ENCODE measurements at places on chromosomes 4 and X. TPM values are rescaled to one million over a fixed set of nuclear protein-coding genes. Genes with fewer than 3 reads are reported as not detected.

Gene TRIML1
- not detected for total RNA-seq

Gene ANKRD50
- 0.15 TPM for total RNA-seq

Gene XAGE1A
- not detected for total RNA-seq

Gene CXorf49
- not detected for total RNA-seq

GRCh38 chrX:39931529-39932282 is 166.1 kb downstream of the BCOR start:
- no peak overlapping the region for H3K4me3 ChIP-seq
- no peaks in the 10 kb centered on the region for H3K27me3 ChIP-seq
- no peaks in the 10 kb centered on the region for H3K36me3 ChIP-seq
- DNase-seq = no peak
- no peak overlapping the region for H3K27ac ChIP-seq

Gene PRKG2
- 0.63 TPM for total RNA-seq

GRCh38 chrX:75229774-75230173 is 44.1 kb upstream of the UPRT start:
- peaks cover 3% of the 10 kb centered on the region for H3K27me3 ChIP-seq
- peaks cover 18% of the 10 kb centered on the region for H3K4me1 ChIP-seq
- DNase-seq = peak; percentile 49
- H3K4me3 ChIP-seq = no peak overlapping the region

GRCh38 chrX:127317159-127317558 is 497.6 kb downstream of the PRR32 start:
- no peak overlapping the region for H3K27ac ChIP-seq
- DNase-seq = no peak
- H3K36me3 ChIP-seq = no peaks in the 10 kb centered on the region
- H3K4me3 ChIP-seq = no peak overlapping the region
- no peaks in the 10 kb centered on the region for H3K4me1 ChIP-seq
- H3K27me3 ChIP-seq = no peaks in the 10 kb centered on the region

- no peak overlapping the region for H3K27ac ChIP-seq
- H3K36me3 ChIP-seq = no peaks in the 10 kb centered on the region
- peaks cover 10% of the 10 kb centered on the region for H3K4me1 ChIP-seq
- peaks cover 8% of the 10 kb centered on the region for H3K27me3 ChIP-seq
- no peak overlapping the region for H3K4me3 ChIP-seq
Measured at GRCh38 chr4:3387943-3388361, 53.8 kb upstream of the HGFAC start.

Gene PCDH19
- not detected for total RNA-seq

Gene FAM149A
- 1.2 TPM for total RNA-seq

DNA sequence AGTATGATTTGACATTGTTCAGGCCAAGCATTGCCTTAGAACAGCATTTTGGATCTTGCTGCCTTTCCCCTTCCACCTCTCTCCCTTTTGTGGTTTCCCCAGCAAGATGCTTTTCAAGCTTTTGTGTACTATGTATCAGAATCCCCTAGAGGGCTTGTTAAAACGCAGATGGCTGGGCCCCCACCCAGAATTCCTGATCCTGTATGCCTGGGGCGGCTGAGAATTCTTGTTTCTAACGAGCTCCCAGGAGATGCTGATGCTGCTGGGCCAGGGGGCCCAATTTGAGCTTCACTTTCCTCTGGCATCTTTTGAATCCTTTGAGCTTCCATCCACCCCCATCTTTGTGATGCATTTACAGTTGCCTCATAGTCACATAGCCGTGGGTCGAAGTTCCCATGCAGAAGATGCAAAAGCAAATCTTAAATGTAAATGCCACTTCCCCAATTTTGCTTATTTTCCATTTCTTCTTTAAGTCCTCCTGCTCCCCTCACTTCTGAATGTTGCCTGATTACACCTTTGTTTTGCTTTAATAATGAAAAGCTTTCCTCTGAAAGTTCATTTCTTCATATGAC is 18.5 kb downstream of the HCCS start:
- H3K36me3 ChIP-seq = no peaks in the 10 kb centered on the region
- no peak overlapping the region for H3K27ac ChIP-seq
- no peaks in the 10 kb centered on the region for H3K27me3 ChIP-seq
- no peak overlapping the region for H3K4me3 ChIP-seq

Gene FRMD7
- not detected for total RNA-seq

- H3K4me3 ChIP-seq = no peak overlapping the region
- no peaks in the 10 kb centered on the region for H3K27me3 ChIP-seq
- H3K36me3 ChIP-seq = no peaks in the 10 kb centered on the region
- H3K4me1 ChIP-seq = no peaks in the 10 kb centered on the region
Measured at GRCh38 chrX:69085151-69085550, 80.1 kb downstream of the PJA1 start.

Gene SHROOM2
- not detected for total RNA-seq

GRCh38 chrX:48833542-48834138 is 1.8 kb downstream of the PCSK1N start:
- peaks cover 11% of the 10 kb centered on the region for H3K4me1 ChIP-seq
- DNase-seq = no peak
- H3K4me3 ChIP-seq = no peak overlapping the region
- peaks cover 54% of the 10 kb centered on the region for H3K27me3 ChIP-seq
- no peaks in the 10 kb centered on the region for H3K36me3 ChIP-seq

Gene MAGEC3
- total RNA-seq = not detected

DNA sequence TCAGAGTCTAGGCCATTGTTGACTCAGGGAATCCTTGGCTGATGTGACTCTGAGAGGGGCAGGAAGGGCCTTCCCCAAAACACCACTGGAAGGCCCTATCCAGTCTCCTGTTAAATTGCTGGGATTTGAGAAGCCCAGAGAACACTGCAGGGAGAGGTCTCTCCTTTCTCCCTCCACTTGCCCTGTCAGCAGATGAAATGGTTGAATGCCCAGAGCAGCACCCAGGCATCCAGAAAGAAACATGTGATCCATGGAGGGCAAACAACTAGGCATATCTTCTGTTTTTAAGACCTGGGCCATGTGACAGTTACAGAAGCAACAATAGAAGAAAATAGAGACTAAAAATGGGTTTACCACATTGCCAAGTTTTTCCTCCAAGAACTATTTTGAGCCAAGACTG is 291.1 kb downstream of the QDPR start:
- H3K36me3 ChIP-seq = no peaks in the 10 kb centered on the region
- no peaks in the 10 kb centered on the region for H3K4me1 ChIP-seq
- no peaks in the 10 kb centered on the region for H3K27me3 ChIP-seq
- no peak for DNase-seq
- H3K27ac ChIP-seq = no peak overlapping the region
- H3K4me3 ChIP-seq = no peak overlapping the region

Gene ZNF711
- total RNA-seq = 0.26 TPM

Gene TRAM1L1
- total RNA-seq = not detected

GRCh38 chr4:37615059-37615719 is 71.0 kb downstream of the RELL1 start:
- no peak for DNase-seq
- no peak overlapping the region for H3K27ac ChIP-seq
- H3K27me3 ChIP-seq = no peaks in the 10 kb centered on the region
- peaks cover 24% of the 10 kb centered on the region for H3K36me3 ChIP-seq
- H3K4me1 ChIP-seq = peaks cover 2% of the 10 kb centered on the region

- H3K27ac ChIP-seq = peak overlapping the region; percentile 75
- H3K27me3 ChIP-seq = no peaks in the 10 kb centered on the region
- peaks cover 23% of the 10 kb centered on the region for H3K4me1 ChIP-seq
- H3K36me3 ChIP-seq = peaks cover 38% of the 10 kb centered on the region
- DNase-seq = peak; percentile 77
- H3K4me3 ChIP-seq = no peak overlapping the region
Measured at GRCh38 chr4:102734591-102735385, 26.0 kb downstream of the MANBA start.

DNA sequence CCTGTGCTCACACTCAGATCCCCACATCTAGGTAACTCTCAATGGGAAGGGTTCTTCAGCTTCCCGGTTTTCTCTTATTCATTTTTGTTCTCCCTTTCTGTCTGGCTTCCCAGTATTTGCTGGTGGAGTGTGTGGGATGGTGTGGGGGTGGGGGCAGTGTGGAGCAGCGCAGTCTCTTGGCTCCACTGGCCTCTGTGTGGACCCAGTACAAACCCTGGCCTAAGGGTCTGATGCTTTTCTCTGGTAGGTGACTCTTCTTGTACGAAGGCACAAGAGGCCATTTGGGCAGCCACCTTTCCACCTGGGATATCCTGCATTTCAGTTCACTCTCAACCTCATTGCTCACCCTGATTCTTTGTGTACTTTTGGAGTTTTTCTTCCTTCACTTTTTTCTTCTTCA is 71.3 kb downstream of the NBDY start:
- H3K36me3 ChIP-seq = peaks cover 3% of the 10 kb centered on the region
- peaks cover 43% of the 10 kb centered on the region for H3K4me1 ChIP-seq
- DNase-seq = no peak
- H3K27ac ChIP-seq = peak overlapping the region; percentile 90
- H3K4me3 ChIP-seq = no peak overlapping the region

DNA sequence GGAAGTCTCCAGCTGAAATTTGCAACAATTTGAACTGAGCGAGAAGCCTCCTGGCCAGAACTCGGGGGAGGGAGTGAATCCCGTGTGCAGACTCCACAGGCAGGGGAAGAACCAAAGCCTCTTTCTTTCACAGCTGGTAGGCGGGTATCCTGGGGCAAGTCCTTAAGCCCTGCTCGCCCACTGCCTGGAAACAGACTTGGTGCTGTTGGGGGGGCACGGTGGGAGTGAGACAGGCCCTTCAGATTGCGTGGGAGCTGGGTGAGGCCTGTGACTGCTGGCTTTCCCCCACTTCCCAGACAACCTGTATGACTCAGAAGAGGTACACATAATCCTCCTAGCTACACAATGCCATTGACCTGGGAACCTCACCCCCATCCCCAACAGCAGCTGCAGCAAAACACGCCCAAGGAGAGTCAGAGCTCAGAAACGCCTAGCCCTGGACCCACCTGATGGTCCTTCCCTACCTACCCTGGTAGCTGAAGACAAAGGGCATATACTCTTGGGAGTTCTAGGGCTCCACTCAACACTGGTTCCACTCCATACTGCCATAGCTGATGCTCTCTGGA is 22.4 kb upstream of the RLIM start:
- no peak overlapping the region for H3K4me3 ChIP-seq
- peaks cover 2% of the 10 kb centered on the region for H3K27me3 ChIP-seq
- H3K27ac ChIP-seq = no peak overlapping the region
- H3K4me1 ChIP-seq = peaks cover 2% of the 10 kb centered on the region
- H3K36me3 ChIP-seq = no peaks in the 10 kb centered on the region

DNA sequence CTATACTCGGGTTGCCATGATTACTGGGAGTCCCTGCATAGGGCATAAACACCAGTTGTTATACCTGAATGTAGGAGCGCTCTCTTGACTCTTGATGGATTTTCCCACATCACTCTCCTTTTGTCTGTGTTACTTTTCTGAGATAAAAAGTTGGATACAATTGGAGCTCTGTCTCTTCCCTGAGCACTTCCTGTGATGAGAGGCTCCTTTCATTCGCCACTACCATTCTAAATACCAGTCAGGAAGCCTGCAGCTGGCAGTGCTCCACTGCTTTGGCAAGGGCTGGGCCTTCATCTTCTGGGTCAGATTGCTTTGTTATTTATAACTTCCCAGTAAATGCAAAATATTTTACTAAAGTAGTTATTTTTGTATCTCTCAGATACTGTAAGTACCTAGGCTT is 13.9 kb downstream of the TCEANC start:
- no peak overlapping the region for H3K4me3 ChIP-seq
- no peaks in the 10 kb centered on the region for H3K27me3 ChIP-seq
- H3K27ac ChIP-seq = no peak overlapping the region

Gene TMPRSS11B
- not detected for total RNA-seq

DNA sequence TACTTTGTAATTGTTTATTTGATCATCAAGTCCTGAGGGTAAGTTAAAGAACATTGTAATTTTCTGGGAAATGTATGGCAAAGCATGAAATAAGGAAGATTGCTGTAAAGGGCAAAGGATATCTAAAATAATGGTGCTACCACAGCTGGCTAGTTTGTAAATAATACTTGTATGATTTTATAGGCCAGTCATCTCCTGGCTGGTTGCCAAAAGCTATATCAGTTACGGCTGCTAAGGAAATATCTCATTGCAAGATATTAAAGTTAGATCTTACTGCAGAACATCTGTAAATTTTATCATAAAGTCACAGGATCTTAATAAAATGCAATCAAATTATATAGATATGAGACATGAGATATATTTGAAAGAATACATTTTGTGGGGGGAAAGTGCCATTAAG is 150.8 kb upstream of the CXCL13 start:
- no peak for DNase-seq
- no peak overlapping the region for H3K27ac ChIP-seq
- H3K4me3 ChIP-seq = no peak overlapping the region
- no peaks in the 10 kb centered on the region for H3K4me1 ChIP-seq
- peaks cover 4% of the 10 kb centered on the region for H3K27me3 ChIP-seq

Gene GDI1
- 117 TPM for total RNA-seq

DNA sequence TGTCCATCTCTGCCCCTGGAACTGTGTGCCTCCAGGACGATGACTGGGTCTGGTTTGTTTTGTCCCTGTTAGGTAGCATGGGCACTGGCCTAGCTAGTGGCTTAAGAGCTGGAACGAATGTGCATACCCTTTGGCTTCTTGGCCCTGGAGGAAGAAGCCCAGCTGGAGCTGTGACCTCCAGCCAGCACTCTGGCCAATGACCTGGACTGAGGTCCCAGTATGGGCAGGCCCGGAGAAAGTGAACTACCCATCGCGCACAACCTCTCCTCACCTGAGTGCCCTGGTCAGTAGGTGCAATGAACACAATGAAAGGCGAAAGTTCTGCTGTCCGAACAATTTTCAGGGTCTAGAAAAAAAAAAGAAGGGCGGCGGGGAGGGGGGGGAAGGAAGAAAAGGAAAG is 18.3 kb downstream of the DKC1 start:
- H3K4me1 ChIP-seq = peaks cover 26% of the 10 kb centered on the region
- H3K36me3 ChIP-seq = peaks cover 38% of the 10 kb centered on the region
- no peak for DNase-seq
- H3K27me3 ChIP-seq = no peaks in the 10 kb centered on the region

DNA sequence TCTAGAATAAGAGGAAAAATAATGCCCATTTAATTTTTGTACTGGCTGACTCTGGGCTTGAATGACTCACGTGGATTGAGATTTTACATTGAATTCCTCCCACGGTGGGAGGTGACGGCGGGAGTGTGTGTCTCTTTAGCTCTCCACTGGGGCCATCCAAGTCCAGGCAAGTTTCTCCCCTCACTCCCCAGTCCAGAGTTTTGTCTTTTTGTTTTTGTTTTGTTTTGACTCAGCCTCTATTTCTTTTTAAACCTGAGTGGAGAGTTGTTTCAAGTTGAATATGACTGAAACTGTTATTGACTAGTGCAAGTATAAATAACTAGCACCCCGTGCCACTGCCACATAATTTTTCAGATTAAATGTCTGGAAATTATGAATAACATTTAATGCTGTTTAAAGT is 13.6 kb downstream of the CHST7 start:
- peaks cover 5% of the 10 kb centered on the region for H3K36me3 ChIP-seq
- no peak overlapping the region for H3K4me3 ChIP-seq
- H3K27ac ChIP-seq = peak overlapping the region; percentile 40
- no peak for DNase-seq
- peaks cover 24% of the 10 kb centered on the region for H3K4me1 ChIP-seq
- no peaks in the 10 kb centered on the region for H3K27me3 ChIP-seq

DNA sequence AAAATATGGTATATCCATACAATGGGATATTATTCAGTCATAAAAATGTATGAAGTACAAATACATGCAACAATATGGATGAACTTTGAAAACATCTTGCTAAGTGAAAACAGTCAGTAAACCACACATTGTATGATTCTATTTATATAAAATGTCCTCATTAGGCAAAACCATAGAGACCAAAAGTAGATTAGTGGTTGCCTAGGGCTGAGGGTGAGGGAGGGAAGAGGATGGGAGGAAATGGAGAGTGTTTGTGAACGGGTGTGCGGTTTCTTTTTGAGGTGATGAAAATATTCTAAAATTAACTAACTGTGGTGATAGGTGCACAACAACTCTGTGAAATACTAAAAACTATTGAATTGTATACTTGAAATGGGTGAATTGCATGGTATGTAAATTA is 29.6 kb downstream of the TEX11 start:
- no peak overlapping the region for H3K4me3 ChIP-seq
- peaks cover 7% of the 10 kb centered on the region for H3K4me1 ChIP-seq
- no peak overlapping the region for H3K27ac ChIP-seq
- H3K27me3 ChIP-seq = peaks cover 5% of the 10 kb centered on the region

Gene FRMPD4
- total RNA-seq = not detected

Gene MAGED4
- not detected for total RNA-seq

Gene BEX5
- total RNA-seq = 2.1 TPM

Gene MAGEA4
- not detected for total RNA-seq
